ENCODE measurements at places on chromosomes 4 and X.

DNA sequence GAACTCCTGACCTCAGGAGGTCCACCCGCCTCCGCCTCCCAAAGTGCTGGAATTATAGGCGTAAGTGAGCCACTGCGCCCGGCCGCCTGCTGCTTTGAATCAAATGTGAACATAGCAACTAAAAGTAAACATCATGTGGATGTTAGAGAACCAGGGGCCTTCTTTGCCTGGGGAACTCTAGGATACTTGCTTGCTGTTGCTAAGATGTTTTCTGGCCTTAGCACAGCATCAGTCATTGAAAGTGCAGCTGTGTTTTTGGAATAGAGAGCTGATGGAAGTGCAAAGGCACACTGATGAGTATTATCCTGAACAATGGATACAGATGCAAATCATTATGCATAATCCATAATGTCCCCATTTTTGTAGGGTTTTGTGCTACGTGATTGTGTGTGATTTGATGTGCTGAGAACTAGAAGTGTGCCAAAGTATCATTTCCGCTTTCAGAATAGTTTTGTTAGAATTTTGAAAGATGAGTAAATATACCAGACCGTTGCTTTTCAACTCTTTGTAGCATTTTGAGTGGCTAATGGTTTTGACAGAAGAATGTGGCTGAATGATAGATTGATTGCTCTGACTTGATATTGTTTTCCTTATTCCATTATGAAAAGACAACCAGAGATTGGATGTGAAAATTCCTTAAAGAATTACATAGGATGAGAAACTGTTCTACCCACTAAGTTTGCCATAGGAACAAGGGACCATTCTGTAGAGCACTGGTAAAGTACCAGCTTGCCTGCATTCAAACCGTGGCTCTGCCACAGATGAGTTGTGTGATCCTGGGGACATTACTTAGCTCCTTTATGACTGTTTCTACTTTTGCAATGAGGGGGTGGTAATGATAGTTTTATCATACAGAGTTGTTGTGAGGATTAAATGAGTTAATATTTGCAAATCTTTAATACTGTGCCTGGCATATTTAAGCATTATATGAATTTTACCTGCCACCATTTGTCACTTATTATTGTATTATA lies 74.7 kb downstream of the REPS2 start:
- DNase-seq, result no peak

DNA sequence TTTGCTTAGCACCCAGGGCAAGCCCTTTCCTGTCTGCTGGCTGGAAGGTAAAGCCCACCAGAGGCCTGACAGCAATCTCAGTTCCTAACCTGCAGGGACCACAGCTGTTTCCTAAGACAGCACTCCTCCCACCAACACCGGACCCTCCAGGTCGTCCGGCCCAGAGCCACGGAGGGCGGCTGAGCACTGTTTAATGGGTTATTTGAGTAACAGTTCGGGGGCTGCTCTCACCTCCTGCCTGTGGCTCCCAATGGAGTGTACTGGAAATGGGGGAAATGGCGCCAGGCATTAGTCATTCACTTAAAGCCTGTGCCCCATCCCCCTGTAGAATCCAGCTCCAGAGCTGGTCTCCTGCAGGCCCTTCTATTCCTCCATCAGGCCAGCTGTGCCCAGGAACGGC lies 81.6 kb upstream of the ADRA2C start:
- DNase-seq, result no peak

DNA sequence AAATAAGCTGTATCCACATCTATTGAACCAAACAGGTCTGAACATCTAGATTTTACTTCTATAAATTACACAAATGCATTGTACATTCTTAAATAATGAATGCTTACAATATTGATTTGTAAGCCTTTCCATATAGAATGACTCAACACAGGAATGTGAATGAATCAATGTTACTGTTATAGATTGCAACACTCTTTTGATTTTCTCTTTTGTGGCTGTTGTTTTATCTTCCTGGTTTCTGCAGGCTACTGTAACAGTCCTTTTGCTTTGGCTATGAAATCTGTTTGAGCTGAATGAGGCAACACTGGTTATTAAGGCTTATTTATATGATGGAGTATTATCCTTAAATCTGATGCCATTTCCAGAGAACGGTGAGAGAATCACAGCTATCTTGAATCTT lies 49.5 kb downstream of the GPR50 start:
- no peak for DNase-seq

DNA sequence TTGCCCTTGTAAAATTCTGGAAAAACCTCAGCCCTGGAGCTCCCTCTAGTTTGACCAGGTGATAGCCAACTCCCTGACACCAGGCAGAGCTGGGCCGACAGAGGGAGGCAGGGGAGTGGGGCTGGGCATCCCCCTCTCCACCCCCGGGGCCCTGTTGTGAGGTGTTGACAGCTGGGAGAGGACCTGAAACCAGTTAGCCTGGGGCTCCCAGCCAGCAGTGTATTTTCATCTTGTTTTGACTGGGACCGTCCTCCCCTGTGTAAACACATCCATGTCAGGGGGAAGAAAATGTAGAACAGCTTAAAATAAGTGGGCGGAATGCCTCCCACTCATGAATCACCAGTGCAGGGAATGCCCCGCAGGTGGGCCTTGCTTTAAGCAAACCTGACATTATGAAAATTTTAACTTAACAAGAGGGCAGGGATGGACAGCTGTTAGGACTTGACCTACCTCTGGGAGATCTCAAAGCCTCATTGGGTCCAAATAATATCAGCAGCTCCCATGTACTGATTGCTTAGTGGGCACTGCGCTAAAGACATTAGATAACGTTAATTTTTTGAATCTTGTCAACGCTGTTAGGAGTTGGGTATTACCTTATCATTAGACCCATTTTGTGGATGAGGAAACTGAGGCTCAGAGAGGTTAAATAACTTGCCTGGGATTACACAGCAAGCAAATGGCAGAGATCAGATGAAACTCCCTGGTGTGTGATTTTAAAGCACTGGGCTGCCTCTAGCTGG lies 45.9 kb downstream of the TSC22D3 start:
- DNase-seq, result no peak

DNA sequence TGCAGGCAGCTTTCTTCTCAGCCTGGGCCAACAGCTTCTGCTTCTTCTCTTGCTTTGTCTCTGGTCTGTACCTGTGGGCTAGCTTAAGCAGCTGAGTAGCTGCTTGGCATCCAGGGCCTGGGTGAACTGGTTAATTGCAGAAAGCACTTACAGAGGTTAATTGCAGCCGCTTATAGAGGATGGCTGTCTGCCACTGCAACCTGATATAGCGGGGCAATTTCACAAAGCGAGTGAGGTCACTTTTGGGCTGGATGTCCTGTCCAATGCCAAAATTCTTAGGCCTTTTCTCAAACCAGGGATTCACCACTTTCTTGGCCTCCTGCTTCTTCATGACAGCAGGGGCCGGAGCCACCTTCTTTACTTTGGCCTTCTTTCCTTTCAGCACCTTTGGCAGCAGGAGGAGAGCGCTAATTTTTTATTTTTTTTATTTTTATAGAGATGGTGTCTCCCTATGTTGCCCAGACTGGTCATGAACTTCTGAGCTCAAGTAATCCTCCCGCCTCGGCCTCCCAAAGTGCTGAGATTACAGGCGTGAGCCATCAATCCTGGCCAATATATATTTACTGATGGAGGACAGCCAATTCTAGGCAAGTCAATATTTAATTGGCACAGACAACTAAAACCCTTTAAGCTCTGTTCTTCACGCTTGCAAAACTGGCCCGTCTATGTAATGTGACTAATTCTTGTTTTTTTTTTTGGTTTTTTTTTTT lies 61.0 kb downstream of the ENOPH1 start:
- no peak for DNase-seq

DNA sequence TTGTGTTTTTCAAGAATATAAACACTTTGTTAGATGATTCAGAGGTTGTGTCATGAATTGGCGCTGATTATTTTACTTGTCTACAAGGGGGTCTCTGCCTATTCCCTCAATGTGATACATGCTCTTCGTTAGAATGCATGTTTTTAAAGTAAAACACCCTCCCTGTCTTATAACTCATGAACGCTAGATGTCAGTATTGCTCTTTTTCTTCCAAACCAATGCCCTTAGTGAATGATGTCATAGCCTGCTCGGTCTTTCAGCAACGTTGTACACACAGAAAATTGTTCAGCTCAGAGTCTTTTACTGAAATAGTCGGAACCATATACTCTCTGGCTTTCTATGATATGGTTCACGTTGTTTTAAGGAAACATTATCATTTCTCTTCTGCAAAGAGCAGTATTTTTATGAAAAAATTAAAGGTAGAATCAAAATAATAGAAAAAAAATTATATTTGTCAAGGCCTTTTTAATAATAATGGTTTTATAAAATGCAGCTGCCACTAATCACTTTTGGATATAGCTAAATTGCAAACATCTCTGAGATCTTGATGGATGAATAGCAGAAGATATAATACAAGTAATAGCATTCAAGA lies 292.9 kb downstream of the TLL1 start:
- DNase-seq, result peak; percentile 1

DNA sequence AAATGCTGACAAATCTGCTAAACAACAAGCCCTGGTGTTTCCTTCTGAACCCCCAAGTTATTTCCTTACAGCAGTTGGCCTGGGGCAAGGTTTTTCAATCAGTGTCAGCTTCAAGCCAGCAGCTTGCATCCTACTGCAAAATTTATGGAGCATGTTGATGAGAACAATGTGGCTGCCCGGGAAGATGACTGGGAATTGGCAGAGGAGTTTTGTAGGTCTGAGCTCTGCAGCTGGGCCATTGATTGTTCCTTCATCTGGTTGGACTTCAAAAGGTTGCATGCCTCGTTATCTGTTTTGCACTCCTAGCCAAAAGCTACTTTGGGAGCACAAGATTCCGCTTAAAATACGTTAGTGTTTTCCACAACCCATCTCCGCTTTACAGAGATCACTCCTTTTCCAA lies 1030.3 kb upstream of the LCORL start:
- DNase-seq, result no peak

GRCh38 chr4:15968551-15969300 lies 5.8 kb upstream of the FGFBP2 start:
- DNase-seq, result no peak

- no peak for DNase-seq
Observed at GRCh38 chr4:39036172-39036571, 4.0 kb upstream of the TMEM156 start.

DNA sequence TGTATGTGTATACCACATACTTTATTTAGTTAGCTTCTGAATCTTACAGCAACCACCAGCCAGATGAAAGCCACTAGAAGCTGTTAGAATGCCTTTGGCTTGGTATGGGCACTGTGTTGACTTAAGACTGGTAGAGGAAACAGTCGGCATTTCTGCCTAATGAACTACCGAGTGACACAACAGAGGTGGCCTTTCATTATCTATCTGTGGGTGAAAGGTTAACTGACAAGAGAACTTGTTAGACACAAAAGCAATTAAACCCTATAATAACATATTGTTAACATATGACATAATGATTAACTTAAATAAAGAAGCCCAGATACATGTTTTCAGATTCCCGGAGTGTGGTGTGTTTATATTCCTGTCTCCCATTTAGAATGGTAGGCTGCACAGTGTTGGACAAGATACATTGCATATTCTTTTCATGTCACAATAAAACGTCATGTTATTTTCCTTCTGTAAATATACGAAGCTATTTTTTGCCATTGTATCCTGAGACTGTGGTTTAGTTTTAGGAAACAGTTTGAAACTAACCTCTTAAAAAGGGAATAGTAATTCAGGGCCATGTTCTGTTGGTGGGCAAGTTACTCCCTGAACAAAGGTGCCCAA lies 181.5 kb downstream of the SLIT2 start:
- no peak for DNase-seq

DNA sequence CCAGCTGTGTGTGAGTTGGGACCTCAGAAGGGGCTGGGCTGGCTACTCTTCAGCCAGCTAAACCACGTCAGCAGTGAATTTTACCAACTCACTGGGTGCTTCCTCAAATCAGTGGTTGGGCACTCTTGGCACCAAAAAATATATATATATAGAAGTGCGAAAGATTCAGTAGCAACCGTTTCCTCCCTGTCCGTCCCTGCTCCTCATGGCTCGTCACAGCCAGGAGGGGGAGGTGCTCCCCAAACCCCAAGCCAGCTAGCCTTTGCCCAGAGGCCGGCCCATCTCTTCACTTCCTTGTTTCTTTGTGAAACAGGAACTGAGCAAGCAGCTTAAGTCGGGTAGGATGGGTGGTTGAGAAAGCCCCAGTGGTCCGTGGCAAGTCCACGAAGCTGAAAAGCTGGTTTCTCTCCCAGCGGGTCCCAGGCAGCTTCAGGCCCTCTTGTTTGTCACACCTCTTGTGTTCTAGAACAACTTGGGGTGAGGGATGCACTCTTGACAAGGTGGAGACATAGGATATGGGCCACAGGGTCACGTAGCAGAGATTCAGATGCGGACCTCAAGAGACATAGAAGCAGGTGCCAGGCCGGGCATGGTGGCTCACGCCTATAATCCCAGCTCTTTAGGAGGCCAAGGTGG lies 6.8 kb upstream of the SASH3 start:
- DNase-seq, result peak; percentile 55

DNA sequence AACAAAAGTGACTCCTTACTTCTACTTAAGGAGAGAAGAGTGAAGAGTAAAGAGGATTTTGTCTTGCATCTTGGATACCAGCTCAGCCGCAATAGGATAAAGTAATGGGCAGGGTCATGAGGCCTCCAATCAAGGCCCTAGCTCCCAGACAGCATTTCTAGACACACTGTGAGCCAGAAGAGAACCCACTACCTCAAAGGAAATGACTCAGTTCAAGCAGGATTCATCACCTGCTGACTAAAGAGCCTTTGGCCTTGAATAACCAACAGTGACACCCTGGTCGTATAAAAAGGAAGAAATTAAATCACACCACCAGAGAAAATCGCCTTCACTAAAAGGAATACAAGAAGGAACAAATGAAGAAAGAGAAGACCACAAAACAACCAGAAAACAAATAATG lies 416.1 kb downstream of the PCDH18 start:
- DNase-seq, result no peak

- no peak for DNase-seq
Observed at GRCh38 chr4:175371091-175371490, 441.0 kb downstream of the GPM6A start.

DNA sequence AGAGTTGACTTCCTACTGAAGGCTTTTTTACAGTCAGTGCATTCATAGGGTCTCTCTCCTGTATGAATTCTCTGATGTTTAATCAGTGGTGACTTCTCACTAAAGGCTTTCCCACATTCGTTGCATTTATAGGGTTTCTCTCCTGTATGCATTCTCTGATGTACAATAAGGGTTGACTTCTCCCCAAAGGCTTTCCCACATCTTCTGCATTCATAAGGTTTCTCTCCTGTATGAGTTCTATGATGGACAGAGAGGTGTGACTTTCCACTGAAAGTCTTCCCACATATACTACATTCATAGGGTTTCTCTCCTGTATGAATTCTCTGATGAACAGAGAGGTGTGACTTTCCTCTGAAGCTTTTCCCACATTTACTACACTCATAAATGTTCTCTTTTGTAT lies 45.2 kb downstream of the ZNF674 start:
- no peak for DNase-seq

- DNase-seq, result peak; percentile 6
Observed at GRCh38 chrX:50812995-50813842, 775 bp downstream of the SHROOM4 start.

DNA sequence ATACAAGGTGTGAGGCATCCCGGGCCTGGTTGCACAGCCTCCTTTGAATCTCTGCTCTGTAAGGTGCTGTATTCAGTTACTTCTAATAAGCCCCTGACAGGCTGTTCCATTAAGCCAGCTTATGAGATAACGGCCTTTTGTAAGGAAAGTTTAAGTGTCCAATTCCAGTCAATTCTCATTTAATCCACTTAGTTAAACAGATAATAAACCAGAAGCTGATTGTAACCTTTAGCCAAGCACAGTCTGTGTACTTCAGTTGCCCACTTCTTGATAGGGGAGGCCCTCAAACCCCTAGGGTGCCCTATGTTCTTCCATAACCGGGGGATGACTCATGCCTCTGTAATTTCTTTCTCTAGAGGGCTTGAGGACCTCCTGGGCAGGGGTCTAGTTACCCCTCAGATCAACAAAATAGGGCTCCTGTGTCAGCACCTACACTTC lies 63.4 kb downstream of the RASL11B start:
- no peak for DNase-seq
